Spleen (tissue), 13 donors: ENCODE measurements at places on chromosomes 13 and 19. TPM values are rescaled to one million over a fixed set of nuclear protein-coding genes. Genes with fewer than 3 reads are reported as not detected.

DNA sequence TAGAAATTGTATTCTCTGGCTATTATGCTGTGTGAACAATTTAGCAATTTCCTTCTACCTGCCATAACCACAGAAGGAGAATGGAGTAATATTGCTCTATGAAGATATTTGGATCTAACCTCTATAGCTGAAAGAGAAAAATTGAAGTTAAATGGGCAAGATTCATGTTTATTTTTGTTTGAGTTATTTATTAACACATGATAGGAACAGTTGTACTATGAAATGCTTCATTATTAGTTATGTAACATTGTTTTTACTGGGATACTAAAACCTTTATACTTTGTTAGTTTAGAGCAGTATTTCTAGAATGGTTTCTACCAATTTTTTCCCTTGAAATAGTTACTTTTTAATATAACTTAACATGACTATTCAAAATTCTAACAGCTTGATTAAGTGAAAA, 27.3 kb upstream of the VWA8 start:
- no peak for DNase-seq

LRRC4B gene
- 1.0 TPM for polyA plus RNA-seq

- DNase-seq, result no peak
These were observed 1.6 kb upstream of the SLC7A10 start for GRCh38 chr19:33227242-33227650.

- DNase-seq, result no peak
These were observed 26.3 kb upstream of the DCLK1 start for GRCh38 chr13:36157480-36157879.

DNA sequence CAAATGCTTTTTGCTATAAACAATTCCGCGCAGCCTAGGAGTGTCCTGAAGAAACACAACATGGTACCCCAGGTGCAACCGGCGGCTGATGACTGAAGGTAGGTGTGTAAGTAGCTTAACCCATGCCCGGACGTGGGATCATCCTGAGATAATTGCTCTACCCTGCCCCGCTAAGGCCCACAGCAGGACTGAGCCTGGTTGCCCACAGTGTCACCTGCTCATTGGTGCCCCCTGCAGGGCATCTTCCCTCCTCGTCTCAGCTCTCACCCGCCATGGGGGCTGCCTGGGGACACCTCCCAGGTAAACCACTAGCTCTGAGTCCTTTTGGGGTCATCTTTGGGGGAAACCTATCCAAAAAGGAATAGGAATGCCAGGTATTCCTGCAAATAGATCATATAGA, 22.3 kb downstream of the TMEM161A start:
- no peak for DNase-seq

DNA sequence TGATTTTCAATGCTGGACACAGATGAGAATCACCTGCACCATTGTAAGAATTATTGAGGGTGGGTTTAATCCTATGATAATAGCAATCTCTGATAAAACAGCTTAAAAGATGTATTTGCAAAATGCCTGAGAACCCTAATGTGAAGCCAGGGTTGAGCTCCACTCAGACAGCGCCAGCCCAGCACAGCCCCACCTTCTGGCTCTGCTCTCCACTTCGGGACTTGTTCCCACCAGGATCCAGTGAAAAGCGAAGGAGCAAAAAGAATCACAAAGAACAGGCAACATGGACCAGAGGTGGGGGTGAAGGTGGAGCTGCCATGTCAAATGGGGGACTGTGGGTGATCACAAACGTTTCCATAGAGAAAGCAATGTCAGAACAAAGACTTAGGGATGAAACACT, 18.6 kb upstream of the ZNF816 start:
- no peak for DNase-seq

DNA sequence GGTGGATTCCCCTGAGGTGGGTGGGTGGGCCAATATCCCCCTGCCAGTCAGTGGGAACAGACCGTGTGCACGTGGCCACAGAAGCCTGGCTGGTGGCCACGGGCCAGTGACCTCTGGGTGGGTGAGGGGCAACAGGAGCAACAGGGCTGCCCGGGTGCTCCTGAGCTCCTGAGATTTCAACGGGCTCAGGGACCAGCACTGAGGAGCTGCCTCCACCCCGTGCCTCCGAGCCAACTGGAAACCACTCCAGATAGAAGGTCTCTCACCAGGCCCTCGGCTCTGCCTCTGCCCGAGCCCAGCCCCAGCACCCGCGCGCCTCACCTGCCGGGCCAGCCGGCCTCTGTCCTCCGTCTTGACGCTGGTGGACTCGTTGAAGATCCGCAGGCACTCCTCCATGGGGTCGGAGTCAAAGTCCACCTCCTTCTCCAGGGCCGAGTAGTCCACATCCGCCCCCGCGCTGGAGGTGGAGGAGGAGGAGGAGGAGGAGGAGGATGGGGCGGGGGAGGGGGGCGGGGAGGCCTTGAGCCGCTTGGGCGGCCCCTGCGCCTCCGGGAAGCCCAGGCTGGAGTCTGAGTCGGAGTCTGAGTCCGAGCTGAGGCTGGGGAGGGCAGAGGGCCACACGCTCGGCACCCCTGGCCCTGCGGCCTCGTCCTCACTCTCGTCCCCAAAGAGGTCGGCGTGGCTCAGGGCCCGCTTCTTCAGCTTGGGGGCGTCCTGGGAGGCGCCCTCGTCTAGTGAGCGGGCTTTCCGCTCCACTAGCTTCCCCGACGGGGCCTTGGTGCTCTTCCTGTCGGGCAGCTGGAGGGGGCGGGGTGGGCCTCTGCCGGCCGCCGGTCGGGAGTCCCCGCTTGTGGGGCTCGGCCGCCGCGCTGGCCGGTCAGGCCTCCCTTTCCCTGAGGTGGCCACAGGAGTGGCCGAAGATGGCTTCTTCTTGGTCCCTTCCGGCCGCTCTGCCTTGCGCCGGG, 14.8 kb upstream of the ATP8B3 start:
- no peak for DNase-seq

DNA sequence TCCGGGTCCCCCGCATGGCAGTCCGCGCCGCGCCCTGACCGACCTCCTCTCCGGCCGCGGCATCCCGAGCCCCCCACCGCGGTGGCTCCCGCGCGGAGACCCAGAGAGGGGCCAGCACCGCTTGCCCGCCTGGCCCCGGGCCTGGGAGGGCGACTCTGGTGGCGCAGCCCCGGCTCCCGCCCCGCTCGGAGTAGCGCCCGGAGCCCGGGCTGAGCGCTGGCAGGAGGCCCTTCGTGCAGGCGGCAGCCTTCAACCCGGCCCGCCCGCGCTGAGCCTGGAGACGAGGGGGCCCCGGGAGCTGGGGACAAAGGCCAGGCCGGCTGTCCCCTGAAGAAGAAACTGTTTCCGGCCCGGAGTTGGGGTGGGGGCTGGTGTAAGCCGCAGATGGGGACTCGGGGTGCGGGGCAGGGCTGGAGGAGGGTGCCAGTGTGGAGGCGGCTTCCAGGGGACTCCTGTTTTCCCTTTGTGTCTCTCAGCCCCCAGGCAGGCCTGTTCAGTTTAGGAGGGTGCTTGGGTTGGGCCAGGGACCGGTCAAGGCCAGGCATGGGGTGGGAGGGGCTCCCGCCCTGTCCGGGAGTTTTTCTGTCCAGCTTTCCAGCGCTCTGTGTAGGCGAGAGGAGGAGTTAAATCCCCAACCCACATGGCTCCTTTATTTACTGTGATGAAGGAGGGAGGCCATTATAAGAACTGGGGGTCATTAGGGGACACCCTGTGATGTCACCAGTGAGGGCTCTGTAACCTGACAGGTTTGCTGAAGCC, 935 bp downstream of the LRP3 start:
- DNase-seq, result no peak

DNA sequence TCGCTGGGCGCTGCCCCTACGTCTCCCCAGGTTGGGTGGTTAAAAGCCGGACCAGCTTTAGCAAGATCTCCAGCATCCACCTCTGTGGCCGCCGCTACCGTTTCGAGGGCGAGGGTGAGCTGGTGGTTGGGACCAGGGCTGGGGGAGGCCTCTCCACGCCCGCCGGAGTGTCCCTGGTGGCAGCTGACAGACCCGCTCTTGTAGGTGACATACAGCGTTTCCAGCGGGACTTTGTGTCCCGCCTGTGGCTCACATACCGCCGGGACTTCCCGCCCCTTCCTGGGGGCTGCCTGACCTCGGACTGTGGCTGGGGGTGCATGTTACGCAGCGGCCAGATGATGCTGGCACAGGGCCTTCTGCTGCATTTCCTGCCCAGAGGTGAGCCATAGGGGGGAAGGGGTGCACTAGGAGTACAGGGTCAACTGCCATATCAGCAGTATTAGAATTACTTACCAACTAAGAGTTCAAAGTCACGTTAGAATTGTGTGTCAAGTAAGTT, 1.1 kb downstream of the ATG4D start:
- DNase-seq, result peak; percentile 80

DNA sequence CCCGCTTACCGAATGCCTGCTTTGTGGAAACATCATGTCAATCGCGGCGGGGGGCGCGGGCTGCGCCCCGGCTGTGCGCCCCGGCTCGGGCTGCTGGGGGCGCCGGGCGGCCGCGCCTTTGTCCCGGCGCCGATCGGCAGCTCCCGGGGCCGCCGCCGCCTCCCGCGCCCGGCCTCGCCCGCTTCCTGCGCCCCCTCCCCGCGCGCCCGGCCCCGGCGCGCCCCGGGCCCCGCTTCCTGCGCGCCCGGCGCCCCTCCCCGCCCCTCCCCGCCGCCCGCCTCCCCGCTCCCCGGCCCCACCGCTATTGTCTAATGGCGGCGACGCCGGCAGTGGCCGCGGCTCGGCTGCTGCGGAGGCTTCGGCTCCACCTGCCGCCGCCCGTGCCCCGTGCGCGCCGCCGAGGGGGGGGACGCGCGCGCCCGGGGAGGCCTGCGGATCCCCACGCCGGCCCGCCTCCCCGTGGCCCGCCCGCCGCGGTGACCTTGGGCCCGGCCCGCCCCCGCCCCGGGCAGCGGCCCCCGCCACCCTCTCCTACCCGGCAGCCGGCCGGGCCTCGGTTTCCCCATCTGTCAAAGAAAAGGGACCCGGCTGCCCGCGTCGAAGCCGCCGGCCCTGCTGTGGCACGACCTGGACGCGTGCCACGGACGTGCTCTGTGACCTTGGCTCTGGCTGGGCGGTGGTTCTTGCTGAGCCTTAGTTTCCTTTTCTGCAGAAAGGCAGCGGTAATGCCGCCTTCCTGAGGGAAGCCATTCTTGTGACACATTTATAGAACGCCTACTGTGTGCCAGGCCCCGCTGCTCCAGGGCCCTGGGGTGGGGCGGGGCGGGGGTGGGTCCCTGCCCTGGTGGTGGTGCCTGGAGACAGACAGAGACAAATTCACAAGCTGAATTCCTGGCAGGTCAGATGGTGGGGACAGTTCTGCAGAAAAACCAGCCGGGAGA, at the start of gene TLE5:
Gene TLE5, minus strand, starts transcription at position 331 of the 941 bp plus-strand sequence. Its CDS starts 295 bp downstream, at position 36.
- peak; percentile 94 for DNase-seq

GRCh38 chr19:14107581-14108461, 9.7 kb downstream of the PRKACA start:
- no peak for DNase-seq
